ENCODE measurements at places on chromosomes 12 and 14. TPM values are rescaled to one million over a fixed set of nuclear protein-coding genes. Genes with fewer than 3 reads are reported as not detected.

Gene MAPK1IP1L
- total RNA-seq, result 102 TPM

Gene NAB2
- 42.8 TPM for total RNA-seq

Gene CLEC2A
- total RNA-seq, result not detected

Gene KCNH5
- total RNA-seq, result not detected

Gene BBOF1
- total RNA-seq, result 8.0 TPM

Gene MYRFL
- total RNA-seq, result not detected

Gene SMCO2
- total RNA-seq, result not detected

Gene TMEM119
- 54.0 TPM for total RNA-seq

Gene GALNT8
- total RNA-seq, result 0.21 TPM

Gene DPPA3
- total RNA-seq, result not detected

Gene SRRM4
- not detected for total RNA-seq

Gene SIRT4
- 0.97 TPM for total RNA-seq

Gene CIROP
- not detected for total RNA-seq

Gene APAF1
- total RNA-seq, result 18.8 TPM

Gene SLC25A47
- total RNA-seq, result not detected

Gene SLC38A4
- 11.4 TPM for total RNA-seq

Gene CNPY2
- total RNA-seq, result 154 TPM

Gene ADGRD1
- total RNA-seq, result 1.0 TPM

Gene SAMD15
- 1.9 TPM for total RNA-seq

Gene OTOGL
- total RNA-seq, result 0.21 TPM

Gene POU6F1
- total RNA-seq, result 19.2 TPM

Gene POC1B
- total RNA-seq, result 9.9 TPM

Gene ALG10
- total RNA-seq, result 6.9 TPM

Gene DLK1
- total RNA-seq, result 0.86 TPM

Gene CYP27B1
- total RNA-seq, result 1.7 TPM

Gene KRT71
- total RNA-seq, result not detected

Gene DNAH10
- 0.29 TPM for total RNA-seq

Gene SERPINA5
- not detected for total RNA-seq

Gene HCAR2
- total RNA-seq, result not detected
